ENCODE measurements at places on chromosomes 3 and 15.

GRCh38 chr3:13407926-13408325 is 12.2 kb downstream of the NUP210 start:
- DNase-seq, result no peak

DNA sequence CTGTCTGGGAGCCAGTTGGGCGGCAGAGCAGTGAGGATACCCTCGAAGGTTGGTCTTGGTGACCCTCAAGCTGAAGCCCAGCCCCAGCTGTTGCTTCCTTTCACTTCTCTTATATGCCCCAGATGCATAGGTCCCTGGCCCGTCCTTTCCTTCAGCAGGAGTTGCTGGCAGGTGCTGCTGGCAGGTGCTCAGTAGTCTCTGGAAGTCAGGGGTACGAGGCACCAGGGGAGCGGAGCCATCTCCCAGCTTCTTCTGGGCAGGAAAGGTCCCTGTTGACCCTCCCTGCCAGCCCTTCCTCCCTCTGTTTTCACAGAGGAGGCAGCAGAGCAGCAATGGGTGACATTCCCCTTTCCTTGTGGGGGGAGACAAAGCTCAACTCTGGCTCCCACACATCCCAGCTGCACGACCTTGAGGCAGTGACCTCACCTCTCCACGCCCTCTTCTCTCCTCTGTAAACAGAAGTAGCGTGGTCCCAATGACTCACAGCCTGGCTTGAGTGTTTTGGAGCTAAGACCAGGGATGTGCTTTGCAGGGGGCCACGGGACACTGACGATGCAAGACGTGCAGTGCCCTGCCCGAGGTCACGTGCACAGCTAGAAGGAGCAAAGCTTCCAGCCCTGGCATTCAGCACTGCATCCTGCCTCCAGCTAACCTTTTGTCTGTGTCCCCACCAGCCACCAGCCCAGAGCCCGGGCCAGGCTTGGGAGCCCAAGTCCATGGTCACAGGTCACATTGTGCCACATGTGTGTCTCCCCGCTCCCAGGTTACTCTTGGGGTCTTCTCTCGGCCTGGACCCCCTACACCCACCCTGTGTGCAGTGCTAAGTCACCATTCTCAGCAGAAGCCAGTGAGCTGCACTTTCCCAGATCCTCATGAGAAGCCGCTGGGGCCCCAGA is 49.7 kb downstream of the SLC6A6 start:
- no peak for DNase-seq

DNA sequence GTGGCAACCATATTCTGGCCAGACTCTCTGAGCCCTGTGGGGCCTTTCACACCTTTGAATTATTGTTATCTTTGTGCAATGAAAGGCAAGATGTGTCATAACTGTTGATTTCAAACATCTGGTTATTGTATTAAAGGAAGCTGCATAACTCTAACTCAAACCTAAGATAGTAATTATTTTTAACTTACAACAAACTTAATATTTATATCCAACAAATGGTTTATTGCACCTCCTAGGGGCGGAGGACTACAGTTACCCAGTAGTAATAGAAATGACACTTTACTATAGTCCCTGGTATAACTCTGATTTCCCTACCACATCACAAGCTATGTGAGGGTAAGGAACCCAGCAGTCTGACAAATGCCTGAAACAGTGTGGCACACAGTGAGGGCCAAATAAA is 363.9 kb upstream of the SUCLG2 start:
- DNase-seq, result no peak

DNA sequence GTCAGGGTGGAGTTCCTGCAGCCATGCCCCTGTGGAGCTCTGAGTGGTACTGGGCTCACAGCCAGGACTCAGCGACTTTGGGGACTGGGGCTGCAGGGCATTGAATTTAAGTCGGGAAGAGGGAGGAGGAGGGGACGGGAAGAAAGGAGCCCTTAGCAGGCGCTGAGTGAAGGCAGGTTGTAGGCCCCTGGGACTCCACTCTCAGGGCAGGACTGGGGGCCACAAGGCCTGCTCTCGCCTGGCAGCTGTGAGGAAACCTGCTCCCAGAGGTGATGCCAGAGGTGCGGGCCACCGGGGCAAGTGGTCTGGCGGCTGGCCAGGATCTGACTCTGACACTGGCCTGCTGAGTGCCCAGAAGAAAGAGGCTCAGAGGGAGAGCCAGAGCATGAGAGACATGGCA is 73.5 kb downstream of the EPHB3 start:
- DNase-seq, result no peak

DNA sequence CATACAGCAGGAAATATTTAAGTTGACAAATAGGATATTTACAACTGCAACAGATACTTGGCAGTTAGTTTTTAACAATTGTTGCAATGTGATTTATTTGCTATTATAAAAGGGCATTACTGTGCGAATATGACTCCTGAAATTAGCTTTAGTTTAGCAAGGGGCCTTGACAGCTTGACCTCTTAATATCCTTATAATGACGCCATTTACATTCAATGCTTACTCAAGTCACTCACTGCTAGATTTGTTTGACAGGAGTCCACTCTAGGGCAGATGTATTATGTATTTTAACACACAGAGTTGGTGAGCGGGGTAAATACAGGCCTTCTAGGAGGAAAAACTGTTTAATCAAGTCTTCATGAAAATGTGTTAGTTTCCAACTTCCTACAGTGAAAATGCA is 58.1 kb upstream of the C15orf61 start:
- DNase-seq, result no peak

GRCh38 chr3:177948716-177949425 is 587.4 kb upstream of the KCNMB2 start:
- DNase-seq, result no peak

DNA sequence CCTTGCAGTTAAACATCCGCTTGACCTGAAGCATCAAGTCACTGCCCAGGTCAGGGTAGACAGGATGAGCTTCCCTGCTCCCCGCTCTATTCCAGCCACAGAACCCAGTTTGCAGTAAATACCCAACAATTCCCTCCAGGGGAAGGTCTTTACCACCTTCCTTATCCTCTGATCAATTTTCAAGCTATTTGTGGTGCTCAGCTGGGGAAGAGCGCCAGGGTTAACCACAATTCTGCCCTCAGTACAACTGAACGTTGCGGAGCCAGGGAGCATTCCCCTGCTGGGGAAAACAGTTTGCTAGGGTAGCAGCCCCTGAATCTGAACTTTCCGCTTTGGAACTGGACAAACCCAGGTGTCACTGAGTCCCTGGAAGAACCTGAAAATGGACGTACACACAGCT is 28.5 kb downstream of the RBPMS2 start:
- DNase-seq, result no peak

GRCh38 chr15:37550360-37551024 is 383.9 kb upstream of the TMCO5A start:
- DNase-seq, result no peak

DNA sequence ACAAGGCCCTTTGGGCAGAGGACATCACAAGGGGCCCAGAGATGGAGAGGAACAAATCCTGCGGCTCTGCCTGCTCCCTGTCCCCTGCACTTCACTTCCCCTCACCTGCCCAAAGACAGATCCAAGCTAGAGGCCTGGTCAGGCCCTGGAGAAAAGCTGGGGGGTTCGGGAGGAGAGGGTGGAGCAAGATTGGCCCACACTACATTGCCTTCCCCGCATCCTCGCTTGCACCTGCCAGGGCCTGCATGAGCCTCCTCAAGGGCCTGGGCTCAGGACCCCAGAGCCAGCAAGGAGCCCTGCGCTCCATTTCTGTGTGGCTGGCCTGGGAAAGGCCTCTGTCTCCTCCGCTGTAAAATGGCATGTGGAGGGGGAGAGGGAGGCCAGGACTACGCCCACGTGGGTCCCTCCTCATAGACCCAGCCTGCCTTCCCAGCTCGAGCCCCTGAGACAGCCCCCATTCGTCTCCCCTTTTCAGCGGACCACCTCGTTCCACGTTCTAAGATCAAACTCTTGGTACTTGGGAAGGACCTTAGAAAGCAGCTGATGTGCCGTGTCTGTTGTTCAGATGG is 106.0 kb downstream of the HMG20A start:
- no peak for DNase-seq

DNA sequence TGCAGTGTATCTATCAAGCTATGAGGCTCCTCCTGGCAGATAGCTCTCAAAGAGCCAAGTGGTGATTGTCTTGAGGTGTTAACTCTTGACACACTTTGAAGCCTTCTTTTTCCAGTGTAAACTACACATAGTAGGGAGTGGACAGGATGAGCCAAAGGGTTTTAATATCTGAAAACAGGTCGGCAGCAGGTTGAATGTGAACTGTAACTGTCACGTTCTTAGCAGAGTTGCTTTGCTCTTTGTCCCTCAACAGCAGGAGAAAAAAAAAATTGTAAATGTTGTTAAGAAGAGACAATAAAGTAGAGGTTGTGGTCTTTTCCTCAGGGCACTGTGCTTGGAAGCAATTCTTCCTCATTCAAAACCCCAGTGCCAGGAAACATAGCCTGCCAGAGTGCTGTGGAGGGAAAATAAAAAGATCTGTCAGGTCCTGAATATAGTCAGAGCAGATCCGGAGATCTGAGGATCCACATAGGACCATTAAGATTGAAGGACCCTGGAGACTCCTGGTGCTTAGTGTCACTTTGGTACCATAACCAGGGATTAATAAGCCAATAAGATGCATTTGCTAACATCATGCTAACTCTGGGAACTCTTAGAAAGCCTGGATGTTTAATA is 229.7 kb downstream of the NAALADL2 start:
- DNase-seq, result no peak
